Activated naive CD4-positive, alpha-beta T cell (primary cell): ENCODE measurements at places on chromosomes 3 and 15.

- no peak for DNase-seq
Measured at GRCh38 chr3:110758208-110758607, 313.4 kb upstream of the NECTIN3 start.

GRCh38 chr3:66128623-66129022, 89.9 kb upstream of the MAGI1 start:
- no peak for DNase-seq

DNA sequence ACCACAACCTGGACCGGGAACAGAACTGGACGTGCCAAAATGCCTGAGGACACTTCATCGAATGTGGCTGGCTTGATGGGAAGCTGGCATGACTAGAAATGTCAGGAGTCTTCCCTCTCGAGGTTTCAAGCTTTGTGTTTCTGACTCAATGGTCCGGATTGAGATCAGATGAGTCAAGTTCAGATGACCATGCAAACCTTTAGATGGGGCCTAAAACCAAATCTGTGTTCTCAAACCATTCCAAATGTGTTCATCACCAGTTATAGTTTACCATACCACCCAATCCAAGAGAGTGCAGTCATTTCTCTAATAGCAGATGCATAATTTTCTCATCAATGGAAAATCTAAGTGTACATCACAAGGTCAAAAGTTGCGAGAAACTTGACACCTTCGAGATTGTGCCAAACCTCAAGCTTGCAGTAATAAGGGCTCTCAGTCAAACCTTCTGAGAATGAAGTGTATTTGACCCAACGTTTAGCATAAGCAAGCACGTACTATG, 369.1 kb downstream of the RORA start:
- DNase-seq: no peak

DNA sequence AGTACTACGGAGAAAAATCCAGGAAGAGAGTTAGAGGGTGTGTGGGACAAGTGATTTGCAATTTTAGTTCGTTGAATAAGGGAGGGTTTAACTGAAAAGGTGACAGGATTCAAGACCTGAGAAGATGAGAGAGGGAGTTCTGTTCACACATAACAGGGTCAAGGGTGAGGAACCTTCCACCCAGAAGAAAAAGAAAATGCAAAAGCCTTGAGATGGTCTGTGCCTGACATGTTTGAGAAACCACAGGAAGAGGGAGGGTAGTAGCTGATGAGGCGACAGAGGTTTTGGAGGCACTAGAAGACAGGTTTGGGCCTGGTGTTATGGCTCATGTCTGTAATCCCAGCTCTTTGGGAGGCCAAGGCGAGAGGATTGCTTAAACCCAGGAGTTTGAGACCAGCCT, 591 bp upstream of the SLC25A20 start:
- no peak for DNase-seq

DNA sequence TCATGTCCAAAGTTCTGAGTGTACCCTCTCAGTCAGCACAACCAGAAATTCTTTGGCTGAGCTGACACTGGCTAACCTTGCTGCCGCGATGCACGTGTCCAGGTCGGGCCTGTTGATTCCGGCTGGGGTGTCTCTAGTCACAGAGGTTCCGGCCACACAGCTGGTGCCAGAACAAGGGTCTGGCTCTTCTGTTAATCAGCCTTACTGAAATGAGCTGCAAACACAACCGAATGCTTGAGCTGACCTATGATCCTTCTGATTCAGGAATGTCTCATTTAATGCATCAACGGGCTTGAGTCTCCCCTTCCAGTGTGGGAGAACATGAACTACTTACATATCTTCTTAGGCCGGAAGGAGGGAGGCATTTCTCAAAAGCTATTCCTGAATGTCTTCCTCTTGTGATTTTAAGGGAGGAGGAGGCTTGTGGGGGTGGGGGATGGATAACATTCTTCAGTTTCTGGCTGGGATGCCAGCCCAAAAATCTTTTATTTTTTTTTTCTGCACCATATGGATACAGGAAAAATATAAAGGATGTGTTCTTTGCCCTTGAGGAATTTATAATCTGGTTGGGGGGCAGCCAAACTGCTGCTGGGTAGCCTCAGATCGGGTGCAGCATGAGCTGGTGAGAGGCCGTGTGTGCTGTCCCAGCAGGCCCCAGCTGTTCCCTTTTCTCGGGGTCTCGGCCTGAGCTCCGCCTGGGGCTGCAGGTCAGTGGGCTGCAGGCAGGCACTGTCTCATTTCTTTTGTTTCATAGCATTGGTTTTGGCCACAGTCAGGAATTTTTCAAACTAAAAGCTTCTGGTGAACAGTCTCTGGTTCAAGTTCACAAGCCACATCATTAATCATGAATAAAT, 319.1 kb upstream of the TBL1XR1 start:
- no peak for DNase-seq

GRCh38 chr3:136860541-136860940, 1.5 kb upstream of the NCK1 start:
- DNase-seq: no peak

GRCh38 chr3:30142946-30143345, 463.5 kb upstream of the TGFBR2 start:
- DNase-seq: no peak

GRCh38 chr3:111314181-111314873, 227.7 kb upstream of the CD96 start:
- DNase-seq: no peak
